ENCODE measurements at places on chromosomes 2 and 18.
A peak's percentile ranks its signal among the peaks of the same experiment; 100 is the strongest.

DNA sequence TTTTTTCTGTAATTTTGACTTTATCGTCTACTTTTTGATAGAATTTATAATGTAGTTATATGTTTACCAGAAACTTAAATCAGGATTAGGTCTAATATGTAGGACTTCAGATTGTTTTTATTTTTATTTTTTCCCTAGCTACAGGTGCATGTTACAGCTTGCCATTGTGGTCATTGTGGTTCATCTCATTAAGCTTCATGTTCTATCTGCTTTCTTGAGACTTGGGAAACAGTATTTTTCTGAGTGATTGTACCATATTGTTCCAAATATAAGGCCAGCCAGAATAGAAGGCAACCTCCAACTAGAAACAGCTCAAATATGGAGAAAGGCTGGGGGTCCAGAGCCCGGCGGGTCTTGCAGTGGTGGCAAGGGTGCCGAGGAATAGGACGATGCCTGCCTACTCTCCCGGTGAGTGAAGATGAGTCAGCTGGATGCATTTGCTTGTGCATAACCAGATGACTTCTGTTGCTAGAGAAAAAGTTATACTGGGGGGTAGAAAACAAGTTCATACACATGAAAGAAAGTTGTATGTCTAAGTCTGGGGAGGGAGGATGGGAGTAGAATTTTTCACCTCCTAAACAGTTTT is 188.4 kb downstream of the CCDC85A start:
- no peak for DNase-seq

DNA sequence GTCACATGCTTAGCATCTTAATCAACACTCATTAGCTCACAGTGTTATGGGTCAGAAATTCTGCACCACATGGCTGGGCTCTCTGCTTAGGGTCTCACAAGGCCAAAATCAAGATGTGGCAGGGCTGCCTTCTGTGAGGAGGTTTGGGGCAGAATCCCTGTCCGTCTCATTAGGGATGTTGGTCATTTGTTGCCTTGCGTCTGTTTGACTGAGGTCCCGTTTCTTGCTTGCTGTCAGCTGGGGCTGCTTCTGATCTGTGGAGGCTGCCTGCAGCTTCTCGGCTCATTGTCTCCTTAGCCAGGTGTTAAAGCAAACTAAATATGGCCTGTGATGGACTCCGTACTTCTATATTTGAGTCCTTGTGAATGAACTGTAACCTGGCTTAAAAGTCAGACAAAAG is 146.5 kb downstream of the NDUFA10 start:
- no peak for DNase-seq

DNA sequence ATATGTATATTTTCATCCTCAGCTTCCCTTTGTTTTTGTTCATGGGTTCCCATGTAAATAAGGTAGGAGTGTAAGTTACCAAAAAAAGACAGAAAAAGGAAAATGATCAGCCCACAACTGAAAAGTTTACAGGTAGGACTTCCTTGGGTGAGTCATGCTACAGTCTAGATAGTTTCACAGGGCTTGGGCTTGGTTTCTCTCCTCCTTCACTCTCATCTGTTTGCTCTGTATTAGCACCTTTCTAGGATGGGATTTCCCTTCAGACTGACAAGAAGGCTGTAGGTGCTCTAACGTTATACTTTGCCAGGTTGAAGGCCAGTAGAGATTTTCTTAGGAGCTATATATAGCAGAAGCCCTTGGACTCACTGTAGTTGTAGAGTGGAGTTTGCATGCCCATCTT is 57.9 kb downstream of the FAM171B start:
- DNase-seq = no peak

DNA sequence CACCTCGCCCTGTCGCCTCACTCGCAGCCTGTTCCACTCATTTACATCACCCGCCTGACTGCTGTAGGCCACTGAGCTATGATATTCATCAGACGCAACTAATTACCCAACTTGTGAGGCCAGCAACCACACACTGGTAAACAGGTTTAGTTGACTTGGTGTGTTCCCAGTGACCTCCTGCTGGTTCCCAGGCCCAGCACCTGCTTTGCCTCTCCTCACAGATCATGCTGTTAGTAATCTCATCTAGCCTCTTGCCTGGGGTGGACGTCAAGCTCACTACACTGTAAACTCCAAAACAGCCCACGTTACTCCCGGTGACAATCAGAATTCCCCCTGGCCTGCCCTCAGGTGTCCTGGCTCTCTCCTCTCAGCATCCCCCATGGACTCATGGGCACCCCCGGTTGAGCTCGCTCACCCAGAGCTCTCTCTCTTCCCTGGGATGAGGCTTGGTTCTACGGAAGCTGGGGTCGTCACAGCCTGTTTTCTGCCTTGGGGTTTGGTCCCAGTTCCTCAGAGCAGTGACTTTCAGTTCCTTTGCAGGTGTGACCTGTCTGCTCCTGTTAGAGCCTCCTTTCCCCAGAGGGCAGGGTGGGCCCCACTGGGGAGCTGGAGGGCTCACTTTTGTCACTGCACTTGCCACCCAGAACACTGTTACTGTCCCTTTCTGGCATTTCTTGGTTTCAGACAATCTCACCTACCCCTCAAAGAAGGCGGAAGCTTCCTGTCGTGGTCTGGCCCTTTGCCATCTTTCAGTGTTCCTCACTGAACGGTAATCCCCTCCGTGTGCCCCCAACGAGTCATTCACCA is 40.3 kb downstream of the INPP5D start:
- peak; percentile 81 for DNase-seq

- DNase-seq = no peak
Observed at GRCh38 chr2:219104107-219105035, 43.6 kb upstream of the IHH start.

DNA sequence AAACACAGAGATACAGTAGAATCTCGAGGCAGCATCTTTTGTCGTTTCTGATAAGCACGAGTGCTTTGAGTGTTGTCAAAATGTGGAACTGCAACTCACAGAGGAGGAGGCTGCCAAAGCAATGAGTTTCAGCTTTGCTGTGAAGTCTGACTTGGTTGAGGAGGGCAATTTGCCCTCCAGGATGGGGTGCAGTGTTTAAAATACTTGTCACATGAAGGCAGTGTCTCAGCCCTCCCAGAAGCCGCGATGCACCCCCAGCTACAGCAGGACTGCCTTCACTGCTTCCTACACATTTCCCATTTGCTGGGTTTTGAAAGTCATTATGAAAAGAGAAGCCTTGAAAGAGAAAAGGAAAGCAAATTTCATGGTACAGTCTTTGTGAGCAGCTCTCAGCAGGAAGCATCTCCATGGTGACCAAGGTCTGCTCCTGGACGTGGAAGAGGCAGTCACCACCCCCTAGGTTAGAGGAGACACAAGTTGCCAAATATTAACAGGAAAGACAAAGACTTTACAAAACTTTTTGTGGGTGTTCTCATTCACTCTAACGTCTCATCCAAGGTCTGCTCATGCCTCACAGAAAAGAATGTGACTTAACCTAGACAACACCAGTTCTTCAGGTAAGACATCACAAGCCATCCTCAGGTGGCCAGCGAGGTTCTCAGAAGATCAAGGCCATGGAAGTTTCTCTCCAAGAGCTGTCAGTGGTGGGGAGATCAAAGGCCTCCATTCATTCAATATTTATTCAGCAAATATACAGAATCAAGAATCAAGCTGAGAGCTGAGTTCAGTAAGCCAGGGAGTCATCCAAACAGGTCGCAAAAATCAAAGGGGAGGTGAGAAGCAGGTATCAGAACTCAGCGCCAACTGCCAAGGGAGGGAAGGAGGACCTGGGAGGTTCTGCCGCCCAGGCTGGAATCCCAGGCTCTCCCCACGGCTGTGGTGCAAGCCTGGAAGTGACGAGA is 476.0 kb downstream of the EIPR1 start:
- DNase-seq = no peak

- DNase-seq = no peak
Observed at GRCh38 chr18:26436176-26437051, 111.9 kb downstream of the KCTD1 start.

DNA sequence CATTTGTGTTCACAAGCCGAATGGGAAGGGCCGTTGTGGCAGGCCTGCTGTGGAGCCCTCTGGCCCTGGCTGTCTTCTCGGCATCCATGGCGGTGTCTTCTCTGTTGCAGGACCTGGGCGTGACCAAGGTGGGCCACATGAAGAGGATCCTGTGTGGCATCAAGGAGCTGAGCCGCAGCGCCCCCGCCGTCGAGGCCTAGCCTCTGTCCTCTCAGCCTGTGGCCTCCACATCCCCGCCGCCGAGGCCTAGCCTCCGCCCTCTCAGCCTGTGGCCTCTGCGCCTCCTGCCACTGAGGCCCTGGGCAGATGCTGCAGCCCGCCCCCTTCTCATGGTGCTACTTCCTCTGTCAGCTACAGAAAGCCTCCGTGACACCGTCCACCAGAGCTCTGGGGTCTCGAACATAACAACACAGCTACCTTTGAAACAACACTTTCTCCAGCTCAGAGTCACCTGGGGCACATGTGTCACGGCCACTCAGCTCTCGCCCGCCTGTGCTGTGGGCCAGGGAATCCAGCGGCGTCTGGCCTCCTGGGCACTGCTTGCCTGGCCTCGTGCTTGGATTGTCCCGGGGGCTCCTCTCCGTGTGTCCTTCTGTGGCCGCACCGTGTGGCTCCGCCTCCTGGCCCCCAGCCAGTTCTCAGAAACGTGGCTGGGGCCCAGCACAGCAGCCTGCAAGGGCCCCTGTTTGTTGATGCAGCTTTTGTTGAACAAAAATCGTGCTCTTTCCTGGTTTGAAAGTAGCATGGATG is 97.1 kb downstream of the USP40 start:
- DNase-seq = no peak

- DNase-seq = no peak
Observed at GRCh38 chr2:147008481-147008880, 836.3 kb upstream of the ACVR2A start.

DNA sequence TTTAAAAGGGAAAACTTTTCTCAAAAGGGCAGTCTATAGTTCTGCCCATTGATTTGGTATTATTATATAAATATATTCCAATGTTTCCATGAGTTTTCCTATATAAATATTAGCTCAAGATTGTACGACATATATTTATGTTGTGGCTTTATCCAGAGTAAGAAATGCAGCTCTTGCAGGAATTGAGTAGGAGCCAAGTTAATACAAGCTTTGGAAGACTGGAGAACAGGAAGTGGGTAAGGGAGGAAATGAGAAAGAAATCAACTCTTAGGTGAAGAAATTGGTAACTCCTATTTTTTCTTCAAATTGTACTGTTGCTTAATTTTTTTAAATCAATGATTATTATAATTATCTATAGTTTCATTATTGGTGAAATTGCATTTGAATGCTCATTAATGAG is 105.4 kb upstream of the FAM117B start:
- DNase-seq = no peak

DNA sequence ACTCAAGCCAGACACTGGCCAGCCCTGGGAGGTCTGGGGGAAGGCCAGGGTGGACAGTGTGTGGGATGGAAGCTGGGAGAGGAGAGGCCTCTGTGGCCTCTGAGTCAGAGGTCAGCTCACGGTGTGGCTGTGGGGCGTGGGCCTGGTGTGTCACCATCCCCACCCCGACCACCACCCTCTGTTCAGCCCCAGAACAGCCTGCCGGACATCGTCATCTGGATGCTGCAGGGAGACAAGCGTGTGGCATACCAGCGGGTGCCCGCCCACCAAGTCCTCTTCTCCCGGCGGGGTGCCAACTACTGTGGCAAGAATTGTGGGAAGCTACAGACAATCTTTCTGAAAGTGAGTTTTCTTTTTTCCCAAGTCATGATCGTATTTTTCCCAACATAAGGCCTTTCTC is 110.5 kb downstream of the DYSF start:
- no peak for DNase-seq

DNA sequence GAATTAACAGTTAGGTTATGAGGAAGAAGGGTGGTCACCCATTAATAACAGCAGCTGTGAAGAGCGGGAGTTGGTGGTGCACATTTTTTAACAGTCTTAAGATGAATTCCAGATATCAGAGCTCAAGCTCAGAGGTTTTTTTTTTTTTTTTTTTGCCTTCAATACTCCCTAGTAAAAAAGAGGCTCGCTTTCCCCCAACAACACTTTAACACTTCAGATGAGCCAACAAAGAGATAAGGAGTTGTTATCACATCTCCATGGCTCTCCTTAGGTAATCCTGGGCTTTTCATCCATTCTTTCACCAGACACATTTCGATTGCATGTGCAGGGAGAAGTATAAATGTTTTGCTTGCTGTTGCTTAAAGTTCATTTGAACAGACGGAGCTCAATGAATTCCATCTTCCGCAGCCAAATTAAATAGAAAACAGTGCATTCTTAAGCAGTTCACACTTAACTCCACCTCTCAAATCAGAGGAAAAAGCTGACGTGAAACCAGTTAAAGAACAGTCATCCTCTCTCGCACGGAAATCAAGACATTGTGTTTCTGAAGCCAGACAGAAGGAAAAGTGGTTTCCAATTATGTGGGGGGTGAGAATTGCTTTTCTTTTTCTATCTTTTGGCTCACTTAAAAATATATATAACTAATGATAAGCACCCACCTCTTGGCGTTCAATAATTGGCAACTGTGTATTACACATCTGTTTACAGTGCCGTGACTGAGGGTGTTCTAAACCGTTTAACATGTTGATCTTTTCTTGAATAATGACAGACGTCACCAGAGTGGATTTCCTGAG is 118.2 kb downstream of the ZNF521 start:
- no peak for DNase-seq
